Globus pallidus (tissue), 1 donor: ENCODE measurements at places on chromosomes 12 and 14.

- no peak for DNase-seq
These were observed 462.9 kb upstream of the USP15 start for GRCh38 chr12:61797266-61797665.

GRCh38 chr12:121532503-121533393, 48.1 kb downstream of the KDM2B start:
- no peak for DNase-seq

DNA sequence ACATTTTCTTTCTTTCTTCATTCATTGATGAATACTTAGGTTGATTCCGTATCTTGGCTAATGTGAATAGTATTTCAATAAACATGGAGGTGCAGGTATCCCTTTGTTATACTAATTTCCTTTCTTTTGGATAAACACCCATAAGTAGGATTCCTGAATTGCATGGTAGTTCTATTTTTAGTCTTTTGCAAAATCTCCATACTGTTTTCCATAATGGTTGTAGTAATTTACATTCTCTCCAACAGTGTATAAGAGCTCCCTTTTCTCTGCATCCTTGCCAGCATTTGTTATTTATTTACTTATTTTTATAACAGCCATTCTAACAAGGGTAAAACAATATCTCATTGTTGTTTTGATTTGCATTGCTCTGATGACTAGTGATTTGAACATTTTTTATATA, 36.6 kb downstream of the PIK3C2G start:
- DNase-seq, result no peak

DNA sequence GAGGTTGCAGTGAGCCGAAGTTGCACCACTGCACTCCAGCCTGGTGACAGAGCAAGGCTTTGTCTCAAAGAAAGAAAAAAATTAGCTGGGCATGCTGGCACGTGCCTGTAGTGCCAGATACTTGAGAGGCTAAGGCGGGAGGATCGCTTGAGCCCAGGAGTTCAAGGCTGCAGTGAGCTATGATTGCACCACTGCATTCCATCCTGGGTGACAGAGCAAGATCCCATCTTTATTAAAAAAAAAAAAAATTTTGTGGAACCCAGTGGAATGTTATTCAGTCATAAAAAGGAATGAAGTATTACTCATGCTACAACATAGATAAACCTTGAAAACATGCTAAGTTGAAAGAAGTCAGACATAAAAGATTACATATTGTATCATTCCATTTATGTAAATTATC, 8.3 kb upstream of the ERBB3 start:
- no peak for DNase-seq

- no peak for DNase-seq
These were observed 83.0 kb downstream of the HEATR5A start for GRCh38 chr14:31337331-31337730.

- no peak for DNase-seq
These were observed 39.7 kb downstream of the FMNL3 start for GRCh38 chr12:49667325-49668090.

- no peak for DNase-seq
These were observed 31.6 kb downstream of the KCNC2 start for GRCh38 chr12:75177997-75178396.

DNA sequence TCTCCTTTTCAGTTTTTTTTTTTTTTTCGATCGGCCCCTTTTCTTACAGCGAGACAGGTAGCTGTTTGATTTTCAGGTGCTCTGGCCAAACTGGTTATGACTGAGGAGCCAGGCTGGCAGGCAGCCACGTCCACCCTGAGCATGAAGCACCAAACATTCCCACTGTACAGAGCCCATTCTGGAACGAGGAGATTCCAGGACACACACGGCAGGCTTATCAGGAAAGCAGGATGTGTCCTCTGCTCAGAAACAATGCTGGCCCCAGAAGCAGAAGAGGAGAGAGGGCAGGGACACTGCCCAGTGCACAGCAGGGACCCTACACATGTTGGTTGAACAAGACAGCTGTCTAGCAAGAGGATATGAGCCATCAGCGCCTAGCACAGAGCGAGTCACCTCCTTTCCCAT, 3.7 kb upstream of the KRT2 start:
- no peak for DNase-seq

DNA sequence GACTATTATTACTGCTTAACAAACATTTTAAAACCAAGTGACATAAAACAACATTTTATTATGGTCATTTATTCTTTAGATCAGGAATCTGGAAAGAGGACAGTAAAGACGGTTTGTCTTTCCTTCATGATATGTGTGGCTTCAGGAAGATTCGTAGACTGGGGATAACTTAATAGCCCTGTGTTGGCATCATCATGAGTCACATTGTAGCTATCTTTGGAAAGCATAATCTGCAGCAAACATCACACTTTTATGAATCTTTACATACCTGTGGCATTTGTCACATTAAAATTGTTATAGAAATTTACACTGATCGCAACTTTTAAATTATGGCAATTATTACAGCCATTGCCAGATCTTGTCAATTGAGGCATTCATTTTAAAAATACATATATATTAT, 397.1 kb downstream of the NOVA1 start:
- no peak for DNase-seq

GRCh38 chr12:124479680-124480468, 87.5 kb downstream of the NCOR2 start:
- no peak for DNase-seq

DNA sequence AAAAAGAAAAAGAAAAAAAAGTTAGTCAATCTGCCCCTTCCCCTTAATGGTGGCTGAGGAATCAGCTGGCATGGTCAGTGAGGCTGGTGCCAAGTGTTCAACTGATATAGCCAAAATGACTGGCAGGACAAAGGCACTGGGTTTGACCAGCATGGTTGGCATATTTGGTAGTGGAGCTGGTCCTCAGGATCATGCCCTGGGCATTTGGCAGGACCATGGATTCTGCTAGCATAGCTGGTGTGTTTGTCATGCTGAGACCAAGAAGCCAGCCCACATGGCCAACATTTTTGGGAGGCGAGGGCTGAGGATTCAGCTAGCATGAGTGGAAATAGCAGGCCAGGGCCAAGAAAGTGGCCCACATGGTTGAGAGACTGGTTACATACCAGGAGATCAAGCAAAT, 136.5 kb downstream of the FBXL14 start:
- DNase-seq, result no peak

- no peak for DNase-seq
These were observed 1.1 kb downstream of the SHMT2 start for GRCh38 chr12:57230381-57231155.
